Ascending aorta (tissue), 2 donors: ENCODE measurements at places on chromosomes 3 and 15. TPM values are rescaled to one million over a fixed set of nuclear protein-coding genes. Genes with fewer than 3 reads are reported as not detected.

- no peak for DNase-seq
Measured at GRCh38 chr3:88595026-88595425, 445.3 kb downstream of the C3orf38 start.

GRCh38 chr3:151553888-151554287, 93.0 kb upstream of the IGSF10 start:
- DNase-seq, result no peak

DNA sequence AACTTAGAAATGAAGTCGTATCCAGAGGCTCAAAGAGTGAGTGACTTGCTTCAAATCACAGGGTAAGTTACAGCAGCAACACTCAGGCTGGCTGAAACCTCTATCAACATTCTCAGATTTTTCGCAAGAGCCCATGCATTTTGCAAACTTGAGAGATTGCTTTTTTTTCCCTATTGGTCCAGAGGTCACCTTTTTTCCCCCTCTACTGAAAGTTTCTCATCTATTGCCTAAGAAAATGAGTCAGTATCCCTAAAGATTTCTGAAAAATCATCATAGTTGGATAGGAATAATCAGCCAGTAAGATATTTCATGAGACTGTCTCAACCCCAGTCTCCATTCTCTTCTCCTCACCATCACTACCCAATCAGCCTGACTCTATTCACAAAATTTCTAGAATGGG, 410.6 kb downstream of the FOXP1 start:
- DNase-seq, result no peak

DNA sequence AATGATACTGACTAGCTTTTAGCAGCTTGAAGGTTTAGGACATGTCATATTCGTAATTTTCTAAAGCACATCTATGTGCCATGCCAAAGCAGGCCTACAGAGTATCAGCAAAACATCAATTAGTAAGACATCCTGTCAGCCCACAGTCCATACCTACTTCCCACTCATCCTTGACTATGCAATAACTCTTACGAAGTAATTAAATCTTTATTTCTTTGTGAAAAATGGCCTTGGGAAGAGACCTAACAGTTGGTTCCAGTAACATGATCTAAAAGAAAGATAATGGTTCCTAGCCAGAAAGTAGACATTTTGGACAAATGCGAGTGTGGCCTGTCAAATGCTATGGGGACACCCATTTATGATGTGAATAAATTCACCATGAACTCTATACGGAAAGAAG, 172.6 kb upstream of the TNIK start:
- no peak for DNase-seq

- no peak for DNase-seq
Measured at GRCh38 chr3:138036572-138036971, 26.6 kb downstream of the CLDN18 start.

DNA sequence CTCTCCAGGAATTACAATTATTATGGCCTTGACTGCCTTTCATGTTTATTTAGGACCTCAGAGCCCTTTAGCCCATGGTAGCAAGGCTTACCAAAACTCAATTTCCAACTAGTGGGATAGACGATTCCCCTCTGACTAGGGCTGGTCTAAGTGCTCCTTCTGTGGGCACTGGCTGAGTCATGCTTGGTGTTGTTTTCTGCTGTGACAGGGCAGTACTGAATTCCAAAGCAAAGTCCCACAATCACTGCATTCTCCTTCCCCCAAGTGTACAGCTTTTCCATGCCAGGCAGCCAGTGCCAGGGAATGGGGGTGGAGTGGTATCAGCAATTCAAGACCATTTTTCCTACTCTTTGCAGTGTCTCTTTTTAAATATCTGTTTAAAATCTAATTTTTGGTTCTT, 509.0 kb upstream of the NECTIN3 start:
- DNase-seq, result no peak

- no peak for DNase-seq
Measured at GRCh38 chr3:10930666-10931040, 61.9 kb upstream of the SLC6A1 start.

- DNase-seq, result no peak
Measured at GRCh38 chr15:60208709-60209108, 189.1 kb downstream of the ANXA2 start.

DNA sequence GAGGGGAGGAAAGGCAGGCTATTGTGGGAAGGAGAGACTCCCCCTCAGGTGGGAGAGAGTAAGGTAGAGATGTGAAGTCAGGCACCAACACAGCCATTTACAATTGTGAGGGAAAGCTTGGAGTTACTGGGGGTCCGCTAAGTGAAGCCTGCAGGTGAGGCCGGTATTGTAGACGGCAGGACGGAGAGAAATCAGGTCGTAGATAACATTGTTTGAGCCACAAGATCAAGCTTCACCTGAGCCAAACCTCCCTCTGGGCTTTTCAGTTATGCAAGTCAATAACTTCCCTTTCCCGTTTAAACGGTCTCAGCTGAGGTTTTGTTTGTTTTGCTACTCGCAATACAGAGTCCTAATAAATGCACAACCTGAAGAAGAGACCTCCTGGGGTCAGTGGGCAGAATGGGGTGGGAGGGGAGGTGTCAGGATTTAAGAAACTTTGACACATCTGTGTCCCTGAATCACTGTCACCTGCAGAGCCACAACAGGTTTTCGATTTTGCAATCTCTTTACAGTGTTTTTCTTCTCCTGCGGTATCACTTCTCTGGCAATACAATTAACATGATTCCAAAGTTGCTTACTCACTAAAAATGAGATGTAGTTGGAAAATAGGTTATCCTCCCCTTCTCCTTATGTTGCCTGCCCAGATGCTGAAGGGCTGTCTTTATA, 72.0 kb upstream of the GLCE start:
- no peak for DNase-seq

DNA sequence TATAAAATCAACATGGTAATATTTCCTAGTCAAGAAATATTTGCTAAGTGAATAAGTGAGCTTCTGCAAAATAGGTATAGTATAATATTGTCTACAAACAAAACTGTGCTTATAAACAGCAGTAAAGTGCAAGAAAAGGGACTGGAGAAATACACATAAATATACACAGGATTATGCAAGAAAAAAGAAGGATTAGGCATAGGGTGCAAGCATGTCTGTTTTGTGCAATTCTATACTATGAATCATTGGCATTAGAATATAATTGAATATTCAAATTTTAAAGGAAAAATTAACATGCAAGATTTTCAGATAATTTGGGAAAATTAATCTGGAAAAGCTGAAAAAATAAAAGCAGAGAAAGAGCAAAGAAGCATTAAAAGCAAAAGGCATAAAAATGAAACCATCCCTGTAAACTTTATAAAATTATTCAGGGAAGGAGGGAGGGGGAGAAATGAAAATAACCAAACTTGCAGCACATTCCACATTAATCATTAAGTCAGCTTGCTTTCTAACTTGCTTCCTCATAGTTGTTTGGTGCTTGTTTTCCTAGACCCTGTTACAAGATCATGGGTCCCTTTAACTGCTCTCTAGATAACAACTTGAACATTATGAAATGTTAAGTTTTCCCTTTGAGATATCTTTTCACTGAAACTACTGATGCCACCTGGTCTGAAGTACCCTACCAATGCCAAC, 147.4 kb upstream of the STAC start:
- no peak for DNase-seq

GRCh38 chr3:195159814-195160165, 111.2 kb downstream of the XXYLT1 start:
- no peak for DNase-seq

DNA sequence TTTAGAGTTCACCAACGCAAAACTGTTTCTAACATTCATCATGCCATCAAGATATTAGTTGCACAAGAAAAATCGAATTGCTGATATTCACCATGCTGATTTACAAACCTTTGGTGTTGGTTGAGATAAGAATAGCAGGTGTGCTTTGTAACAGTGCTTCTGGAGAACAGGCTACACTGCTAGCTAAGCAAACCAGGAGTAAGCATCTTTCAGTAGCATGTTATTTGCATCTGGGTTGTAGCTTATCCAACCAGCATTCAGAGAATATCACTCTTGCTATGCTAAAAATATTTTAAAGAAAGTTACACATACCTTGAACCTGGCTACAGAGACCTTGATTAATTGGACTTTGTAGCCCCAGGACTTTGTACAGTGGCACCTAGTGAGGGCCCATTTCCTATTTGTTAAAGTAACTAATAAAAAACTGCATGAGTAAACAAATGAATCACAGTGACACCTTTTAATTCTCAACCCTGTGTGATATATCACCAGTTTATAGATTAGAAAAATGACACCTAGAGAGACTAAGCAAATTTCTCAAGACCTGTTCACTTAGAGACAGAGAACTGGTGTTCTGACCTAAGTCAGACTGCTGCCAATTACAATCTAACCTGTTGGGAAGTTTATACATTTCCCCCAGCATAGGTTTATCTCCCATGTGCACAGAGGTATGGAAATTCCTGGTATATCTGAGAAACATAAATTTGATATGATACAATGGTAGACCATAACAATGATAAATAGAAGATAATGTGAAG, 435.5 kb upstream of the TGFBR2 start:
- no peak for DNase-seq

GRCh38 chr3:173553635-173554280, 156.2 kb downstream of the NLGN1 start:
- no peak for DNase-seq

DNA sequence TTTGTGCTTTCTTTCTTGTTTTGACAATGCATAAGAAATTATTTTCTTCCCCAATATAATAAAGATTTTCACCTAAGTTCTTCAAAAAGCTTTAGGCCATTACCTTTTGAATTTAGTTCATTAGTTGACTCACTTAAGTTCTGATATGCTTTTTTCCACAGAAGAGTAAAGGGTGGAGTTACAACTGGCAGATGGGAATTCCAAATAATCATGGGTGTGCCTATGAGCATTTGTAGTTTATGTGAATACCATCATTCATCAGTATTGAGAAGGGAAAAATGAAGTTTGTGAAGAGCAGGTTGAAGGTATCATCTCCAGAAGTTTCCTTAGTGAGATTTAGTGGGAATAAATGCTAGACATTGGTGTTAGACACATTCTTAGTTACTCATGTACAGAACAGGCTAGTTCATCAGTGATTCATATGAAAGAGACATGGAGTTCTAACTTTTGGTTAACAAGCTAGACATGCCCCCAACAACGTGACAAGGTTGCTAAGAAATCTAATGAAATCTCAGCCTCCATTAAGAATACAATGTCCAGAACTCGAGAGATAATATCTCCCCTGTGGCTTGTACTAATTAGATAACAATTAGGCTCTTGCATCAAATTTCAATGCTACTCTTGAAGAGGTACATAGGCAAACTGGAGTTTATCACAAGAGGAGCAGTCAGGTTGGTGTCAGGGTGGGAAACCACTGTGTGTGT, 16.9 kb upstream of the ALCAM start:
- DNase-seq, result no peak

DNA sequence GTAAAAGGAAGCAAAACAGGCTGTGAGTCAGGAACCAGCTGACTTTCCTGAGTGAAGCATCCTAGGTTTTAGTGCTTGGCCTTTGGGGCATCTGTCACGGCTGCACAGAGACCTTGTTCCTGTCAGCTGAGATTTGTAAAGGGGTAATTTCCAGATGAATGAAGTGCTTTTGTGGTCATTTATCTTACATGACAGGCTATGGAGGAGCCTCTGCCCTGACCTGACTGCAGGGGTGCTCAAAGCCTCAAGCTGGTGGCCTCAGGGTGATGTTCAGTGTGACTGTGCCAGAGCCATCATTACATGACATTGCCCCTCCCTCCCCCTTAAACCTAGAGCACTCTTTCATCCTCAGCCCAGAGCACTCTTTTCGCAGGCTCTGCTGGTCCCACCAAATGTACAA, 132.5 kb downstream of the ARNT2 start:
- no peak for DNase-seq

GRCh38 chr15:63855735-63856134, 22.0 kb upstream of the HERC1 start:
- DNase-seq, result no peak

DNA sequence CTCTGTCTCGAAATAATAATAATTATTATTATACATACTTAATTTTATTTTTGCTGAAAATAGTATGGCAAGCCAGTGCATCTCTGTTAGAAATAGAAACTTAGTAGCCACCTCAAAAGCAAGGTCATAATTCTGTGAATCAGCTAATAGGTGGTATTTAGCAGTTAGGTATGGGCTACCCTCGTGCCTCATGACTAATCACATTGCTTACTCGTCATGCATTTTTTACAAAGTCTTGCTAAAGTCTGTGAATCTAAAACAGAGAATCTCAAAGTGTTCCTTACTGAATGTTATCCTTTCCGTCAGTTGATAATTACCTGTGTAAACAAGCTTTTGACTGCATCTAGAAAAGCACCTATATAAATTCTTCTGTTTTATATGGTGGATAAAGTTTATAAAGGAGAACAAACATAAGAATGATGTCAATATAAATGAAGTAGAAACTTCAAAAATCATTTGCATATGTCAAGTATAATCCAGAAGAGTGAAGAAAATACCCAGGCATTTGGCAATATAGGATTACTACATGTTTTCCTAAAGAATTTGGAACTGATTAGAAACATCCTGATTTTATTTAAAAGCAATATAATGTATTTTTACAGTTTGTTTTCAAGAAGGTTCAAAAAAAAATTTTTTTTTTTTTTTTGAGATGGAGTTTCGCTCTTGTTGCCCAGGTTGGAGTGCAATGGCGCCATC, 6.2 kb downstream of the PPARG start:
- DNase-seq, result no peak

DNA sequence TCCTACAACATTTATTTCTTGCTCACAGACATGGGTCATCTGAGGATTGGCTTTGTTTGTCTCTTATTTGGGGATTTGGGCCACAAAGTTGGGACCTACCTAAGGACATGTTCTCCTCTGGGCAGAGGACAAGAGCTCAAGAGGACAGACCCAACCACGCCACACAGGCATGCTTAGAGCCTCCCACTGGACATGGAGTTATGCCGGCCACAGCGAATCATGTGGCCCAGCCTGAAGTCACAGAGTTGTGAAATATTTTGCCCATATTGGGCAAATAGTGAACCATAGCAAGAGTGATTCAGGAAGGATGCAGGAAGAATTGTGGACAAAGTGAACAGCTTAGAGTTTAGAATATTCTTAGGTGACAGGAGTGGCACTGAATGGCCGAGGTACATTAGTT, 9.9 kb downstream of the TRAK1 start:
- no peak for DNase-seq

DNA sequence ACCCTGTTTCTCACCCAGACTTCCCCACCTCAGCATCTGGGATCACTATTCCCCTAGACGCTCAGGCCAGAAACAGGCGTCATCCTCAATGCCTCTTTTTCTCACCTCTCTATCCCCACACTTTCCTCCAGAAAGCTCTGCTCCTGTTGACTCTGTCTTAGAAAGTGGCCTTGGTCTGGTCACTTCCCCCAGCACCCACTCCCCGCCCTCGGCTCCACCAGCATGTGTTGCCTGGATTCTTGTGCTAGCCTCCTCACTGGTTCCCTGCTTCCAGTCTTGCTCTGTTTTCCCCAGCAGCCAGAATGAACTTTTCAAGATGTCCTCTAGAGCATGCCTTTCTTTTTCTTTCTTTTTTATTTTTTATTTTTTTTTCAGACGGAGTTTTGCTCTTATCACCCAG, 39.7 kb upstream of the ESYT3 start:
- peak; percentile 34 for DNase-seq

ESYT3 gene
- not detected for total RNA-seq

HRH1 gene
- 6.2 TPM for total RNA-seq

SLC9C1 gene
- total RNA-seq, result 0.32 TPM

FRMD5 gene
- total RNA-seq, result not detected

SMC4 gene
- total RNA-seq, result 5.0 TPM

KIF15 gene
- 0.64 TPM for total RNA-seq

CHST2 gene
- total RNA-seq, result 16.6 TPM

CAMK2N2 gene
- total RNA-seq, result not detected

ZNF592 gene
- 36.1 TPM for total RNA-seq

SCAANT1 gene
- not detected for total RNA-seq
